ENCODE measurements at places on chromosomes 3 and 15. TPM values are rescaled to one million over a fixed set of nuclear protein-coding genes. Genes with fewer than 3 reads are reported as not detected.

Gene GOLGA8Q
- not detected for total RNA-seq

Gene DCLK3
- 0.12 TPM for total RNA-seq

- H3K4me3 ChIP-seq, result no peak overlapping the region
- H3K4me1 ChIP-seq, result peaks cover 21% of the 10 kb centered on the region
- H3K27ac ChIP-seq, result no peak overlapping the region
- no peaks in the 10 kb centered on the region for H3K27me3 ChIP-seq
- no peak for DNase-seq
Observed at GRCh38 chr15:65766422-65767263, 25.4 kb downstream of the DENND4A start.

DNA sequence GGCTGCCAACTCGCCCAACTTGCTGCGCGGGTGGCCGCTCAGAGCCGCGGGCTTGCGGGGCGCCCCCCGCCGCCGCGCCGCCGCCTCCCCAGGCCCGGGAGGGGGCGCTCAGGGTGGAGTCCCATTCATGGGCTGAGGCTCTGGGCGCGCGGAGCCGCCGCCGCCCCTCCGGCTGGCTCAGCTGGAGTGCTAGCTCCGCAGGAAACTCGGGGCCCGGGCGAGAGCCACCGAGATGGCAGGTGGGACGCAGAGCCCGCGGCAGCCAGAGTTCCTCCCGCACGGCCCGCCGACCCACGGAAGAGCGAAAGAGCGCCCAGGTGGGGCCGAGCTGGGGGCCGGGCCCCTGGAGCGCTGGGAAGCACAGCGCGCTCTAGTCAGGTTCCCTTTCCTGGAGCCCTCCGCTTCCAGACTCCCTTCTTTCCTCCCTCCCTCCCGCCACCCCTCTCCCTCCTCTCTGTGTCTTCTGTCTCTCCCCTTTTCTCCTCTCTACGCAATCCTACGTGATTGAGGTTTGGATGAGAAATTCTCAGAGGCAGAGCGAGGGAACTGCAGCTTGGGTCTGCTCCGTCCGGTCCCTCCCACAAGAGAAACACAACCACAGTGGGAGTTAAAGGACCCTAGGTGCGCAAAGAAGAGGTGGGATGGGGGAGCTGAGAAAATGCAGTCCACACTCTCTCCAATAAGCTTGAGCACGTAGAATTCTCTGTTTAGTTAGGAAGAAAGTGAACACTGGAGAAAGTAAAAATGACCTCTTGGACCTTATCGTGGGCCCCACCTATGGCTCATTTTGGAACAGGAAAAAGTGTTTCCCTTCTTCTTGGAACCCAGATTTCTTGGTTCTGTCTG lies 317.3 kb downstream of the FGF12 start:
- H3K4me3 ChIP-seq, result peak overlapping the region; percentile 53
- H3K27ac ChIP-seq, result peak overlapping the region; percentile 67
- no peaks in the 10 kb centered on the region for H3K36me3 ChIP-seq
- no peak for DNase-seq
- H3K27me3 ChIP-seq, result peaks cover 41% of the 10 kb centered on the region

GRCh38 chr3:170835336-170835735 lies 34.7 kb downstream of the RPL22L1 start:
- DNase-seq, result no peak
- H3K27ac ChIP-seq, result no peak overlapping the region
- no peaks in the 10 kb centered on the region for H3K4me1 ChIP-seq
- H3K27me3 ChIP-seq, result no peaks in the 10 kb centered on the region

Measured in lower lobe of right lung (tissue), 2 donors.